ENCODE measurements at places on chromosomes 2 and 18.

- no peak for DNase-seq
These were observed 96.7 kb downstream of the PMAIP1 start for GRCh38 chr18:59996370-59996966.

DNA sequence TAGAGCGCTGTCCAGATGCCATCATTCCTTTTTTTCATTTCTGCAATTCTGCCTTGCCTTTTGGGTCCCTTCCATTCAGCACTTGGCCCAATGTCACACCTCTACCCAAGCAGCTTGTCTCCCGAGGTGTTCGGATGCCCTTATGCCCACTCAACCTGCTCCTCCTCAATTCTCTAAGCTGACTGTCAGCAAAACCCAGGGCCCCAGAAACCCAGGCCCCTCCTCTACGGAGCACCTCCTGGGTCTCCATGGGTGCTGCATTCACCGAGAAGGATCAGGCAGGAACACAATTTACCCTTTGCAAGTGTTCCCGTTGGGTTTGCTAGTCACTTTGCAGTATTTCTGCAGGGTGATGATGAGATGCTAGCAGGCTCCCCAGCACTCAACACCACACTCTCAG is 86.7 kb upstream of the RAB6C start:
- DNase-seq = no peak

DNA sequence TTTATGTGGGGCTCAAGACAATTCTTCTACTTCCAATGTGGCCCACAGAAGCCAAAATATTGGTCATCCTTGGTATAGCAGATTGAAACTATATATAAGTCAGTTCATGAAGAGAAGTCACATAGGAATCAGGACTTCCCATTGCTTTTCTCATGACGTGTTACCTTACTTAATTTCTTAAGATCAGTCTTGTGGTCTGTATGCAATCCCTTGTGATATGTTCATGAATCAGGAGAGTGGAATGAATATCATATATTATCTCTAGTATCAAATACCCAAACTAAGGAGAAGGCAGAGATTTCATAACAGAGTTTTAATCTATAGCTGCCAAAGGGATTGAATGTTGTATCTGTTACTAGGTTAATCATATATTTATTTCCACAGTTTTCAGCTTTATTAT is 1390.4 kb downstream of the SUCLG1 start:
- DNase-seq = no peak

DNA sequence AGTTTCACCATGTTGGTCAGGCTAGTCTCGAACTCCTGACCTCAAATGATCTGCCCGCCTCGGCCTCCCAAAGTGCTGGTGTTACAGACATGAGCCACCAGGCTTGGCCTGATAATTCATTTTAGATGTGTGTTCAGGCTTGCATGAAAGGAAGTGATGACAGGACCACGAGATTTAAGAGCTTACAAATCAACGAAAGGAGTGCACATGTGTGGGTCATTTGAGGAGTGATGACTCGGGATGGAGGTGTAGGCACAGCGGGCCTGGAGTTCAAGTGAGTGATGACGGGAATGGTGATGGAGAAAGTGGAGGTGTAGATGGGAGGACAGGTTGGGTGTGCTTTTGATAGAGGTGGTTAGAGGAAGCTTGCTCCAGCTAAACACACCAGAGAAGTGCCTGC is 742.4 kb downstream of the GALR1 start:
- DNase-seq = no peak

DNA sequence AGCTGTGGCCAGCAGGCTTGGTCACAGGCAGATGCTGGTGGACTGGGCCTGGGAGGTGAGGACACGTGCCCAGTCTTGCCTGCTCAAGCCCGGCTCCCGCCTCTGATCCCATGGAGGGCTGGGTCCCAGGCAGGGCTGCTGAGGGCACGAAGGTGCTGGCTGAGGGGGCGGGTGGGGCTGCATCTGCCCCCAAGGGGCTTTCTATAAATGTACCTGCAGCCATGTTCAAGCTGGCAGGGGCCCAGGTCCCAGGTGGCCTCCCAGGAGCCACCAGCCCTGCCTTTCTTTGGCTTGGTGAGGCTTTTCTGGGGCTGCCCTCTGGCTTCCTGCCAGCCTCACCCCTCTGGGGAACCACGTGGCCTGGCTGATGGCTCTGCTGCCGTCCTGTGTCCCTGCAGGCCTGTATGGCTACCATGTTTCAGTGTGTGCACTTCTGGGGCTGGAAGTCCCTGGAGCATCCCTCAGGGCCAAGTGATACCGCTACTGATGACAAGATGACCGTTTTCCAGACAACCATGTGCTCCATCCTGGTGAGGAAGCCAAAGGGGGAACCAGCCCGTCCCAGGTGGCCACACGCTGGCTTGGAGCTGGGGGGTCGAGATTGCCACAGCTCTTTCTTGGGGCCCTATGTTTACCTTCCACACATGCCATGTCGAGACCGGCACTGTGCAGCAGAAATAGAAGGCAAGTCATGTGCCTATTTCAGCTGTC is 23.2 kb downstream of the HJURP start:
- no peak for DNase-seq

- DNase-seq = no peak
These were observed 576.0 kb downstream of the ARHGAP15 start for GRCh38 chr2:143705108-143705707.

- peak; percentile 86 for DNase-seq
These were observed 9.7 kb downstream of the SMAD7 start for GRCh38 chr18:48940854-48941611.

- DNase-seq = peak; percentile 55
These were observed 665.4 kb downstream of the BCL11A start for GRCh38 chr2:59888015-59888414.

DNA sequence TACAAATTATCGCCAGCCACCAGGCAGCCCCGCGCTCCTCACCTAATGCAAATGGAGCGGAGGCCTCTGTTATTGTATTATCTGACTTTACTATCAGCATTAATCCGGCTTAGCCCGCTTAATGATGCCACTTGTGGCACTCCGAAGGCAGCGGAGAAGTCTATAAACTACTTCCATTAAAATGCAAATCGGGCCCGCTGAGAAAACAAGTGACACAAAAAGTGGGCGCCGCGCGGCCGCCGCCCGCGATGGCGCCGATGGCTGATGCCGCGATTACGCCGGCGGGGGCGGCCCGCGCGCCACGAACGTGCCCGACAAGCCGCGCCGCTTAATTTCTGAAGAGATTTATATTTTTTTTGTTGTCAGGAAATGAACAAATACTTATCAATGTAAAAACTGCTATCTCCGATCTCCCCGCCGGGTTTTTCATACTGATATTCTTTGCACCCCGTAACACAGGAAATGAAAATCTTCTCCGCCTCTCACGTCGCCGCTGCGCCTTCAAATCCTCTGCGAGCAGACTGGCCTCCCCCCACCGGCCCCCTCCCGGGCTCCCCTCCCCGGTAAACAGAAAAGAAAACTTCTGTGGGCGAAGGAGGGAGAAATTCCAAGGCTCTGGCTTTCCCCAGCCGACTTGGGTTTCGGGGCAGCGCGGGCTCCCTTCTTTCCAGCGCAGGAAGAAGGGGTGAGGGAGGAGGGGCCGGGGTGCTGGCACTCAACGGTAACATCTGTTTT is 221.8 kb downstream of the INSIG2 start:
- DNase-seq = peak; percentile 68

GRCh38 chr2:16021611-16022363 is 81.4 kb downstream of the MYCN start:
- no peak for DNase-seq

GRCh38 chr2:134611316-134611715 is 107.5 kb downstream of the TMEM163 start:
- no peak for DNase-seq

- no peak for DNase-seq
These were observed 70.2 kb upstream of the SH3BP4 start for GRCh38 chr2:234881413-234882241.

- no peak for DNase-seq
These were observed 117.6 kb upstream of the REV1 start for GRCh38 chr2:99607454-99607853.

DNA sequence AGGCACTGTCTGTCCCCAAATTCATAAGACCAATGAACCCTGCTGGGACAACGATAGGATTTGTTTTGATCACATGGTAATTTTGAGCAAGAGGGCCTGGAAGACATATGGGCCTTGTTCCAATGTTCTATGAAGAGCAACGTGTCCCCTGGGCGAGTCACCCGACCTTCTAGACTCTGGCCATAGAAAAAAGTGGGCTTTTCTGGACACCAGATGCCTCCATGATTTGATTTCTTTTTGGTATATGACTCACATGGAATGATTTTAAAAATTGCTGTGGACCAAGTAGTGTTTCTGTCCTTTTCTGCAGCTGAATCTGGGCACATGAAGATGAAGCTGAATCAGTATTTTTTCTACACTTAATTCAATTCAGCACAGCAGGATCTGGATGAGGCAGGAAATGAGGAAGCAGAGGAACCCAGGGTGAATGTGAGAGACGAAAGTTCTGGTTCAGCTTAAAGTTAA is 104.9 kb downstream of the CDC42EP3 start:
- no peak for DNase-seq

GRCh38 chr2:9141091-9141667 is 65.4 kb upstream of the ASAP2 start:
- DNase-seq = no peak

GRCh38 chr2:158692372-158693103 is 102.6 kb upstream of the DAPL1 start:
- DNase-seq = no peak

DNA sequence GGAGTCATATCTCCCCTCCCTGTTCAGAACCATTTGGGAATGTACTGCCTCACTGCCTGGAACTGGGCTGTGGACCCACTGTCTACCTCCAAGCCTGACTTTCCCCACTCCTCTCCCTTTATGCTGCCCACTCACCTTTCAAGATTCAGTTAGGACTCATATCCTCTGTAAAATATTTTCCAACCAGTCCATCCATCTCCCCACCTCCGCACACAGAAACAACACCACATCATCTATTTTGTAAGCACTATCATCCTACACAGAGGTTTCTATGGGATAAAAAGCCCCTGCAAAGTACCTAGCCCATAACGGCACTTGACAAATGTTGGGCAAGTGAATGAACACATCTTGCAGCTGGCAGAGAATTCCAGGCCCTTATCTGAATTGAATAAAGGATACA is 250.8 kb downstream of the ANAPC1 start:
- no peak for DNase-seq

DNA sequence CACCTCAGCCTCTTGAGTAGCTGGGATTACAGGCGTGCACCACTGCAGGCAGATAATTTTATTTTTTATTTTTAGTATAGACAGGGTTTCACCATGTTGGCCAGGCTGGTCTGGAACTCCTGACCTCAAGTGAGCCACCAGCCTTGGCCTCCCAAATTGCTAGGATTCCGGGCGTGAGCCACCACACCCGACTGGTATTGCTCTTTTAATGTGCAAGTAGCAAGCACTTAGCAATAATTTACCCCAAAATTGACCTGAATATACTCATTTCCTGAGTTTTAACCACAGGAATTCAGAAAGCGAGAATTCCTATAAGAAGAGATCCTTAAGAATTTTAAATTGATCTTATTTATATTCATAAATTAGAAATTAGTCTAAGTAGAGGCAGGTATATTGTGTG is 169.1 kb downstream of the CDH2 start:
- DNase-seq = no peak

GRCh38 chr18:41501848-41502247 is 453.2 kb upstream of the PIK3C3 start:
- DNase-seq = no peak

DNA sequence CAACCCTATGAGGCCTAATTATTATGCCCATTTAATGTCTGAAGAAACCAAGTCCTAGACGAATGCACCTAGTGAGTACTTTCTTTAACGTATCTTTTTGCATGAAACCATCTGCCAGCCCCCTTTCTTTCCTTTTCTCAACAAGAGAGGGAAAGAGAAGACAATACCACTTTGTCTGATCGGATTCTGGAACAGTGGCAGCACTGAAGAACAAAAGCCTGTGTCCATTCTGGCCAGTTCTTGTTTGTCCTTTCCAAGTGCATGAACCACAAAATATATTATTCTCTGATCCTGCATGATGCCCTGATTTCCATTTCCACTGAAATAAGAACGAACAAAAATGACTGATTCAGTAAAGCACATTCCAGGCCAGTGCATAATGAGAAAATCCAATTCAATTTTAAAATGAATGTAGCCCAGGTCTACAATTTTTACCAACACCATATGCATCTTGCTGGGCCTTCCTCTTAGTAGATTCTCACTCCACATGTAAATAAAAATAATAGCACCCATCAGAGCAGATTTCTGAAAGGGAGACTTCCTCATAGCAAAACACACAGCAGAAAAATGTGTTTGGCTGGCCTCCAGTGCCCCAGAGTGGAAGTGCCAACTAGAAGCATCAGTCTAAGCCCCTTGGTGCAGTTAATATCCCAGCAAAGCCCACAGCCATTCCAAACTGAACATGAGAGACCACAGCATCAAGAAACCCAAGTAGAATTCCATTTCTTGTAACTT is 422.6 kb upstream of the ID2 start:
- no peak for DNase-seq

GRCh38 chr2:170235860-170236679 is 58.1 kb downstream of the MYO3B start:
- DNase-seq = no peak

DNA sequence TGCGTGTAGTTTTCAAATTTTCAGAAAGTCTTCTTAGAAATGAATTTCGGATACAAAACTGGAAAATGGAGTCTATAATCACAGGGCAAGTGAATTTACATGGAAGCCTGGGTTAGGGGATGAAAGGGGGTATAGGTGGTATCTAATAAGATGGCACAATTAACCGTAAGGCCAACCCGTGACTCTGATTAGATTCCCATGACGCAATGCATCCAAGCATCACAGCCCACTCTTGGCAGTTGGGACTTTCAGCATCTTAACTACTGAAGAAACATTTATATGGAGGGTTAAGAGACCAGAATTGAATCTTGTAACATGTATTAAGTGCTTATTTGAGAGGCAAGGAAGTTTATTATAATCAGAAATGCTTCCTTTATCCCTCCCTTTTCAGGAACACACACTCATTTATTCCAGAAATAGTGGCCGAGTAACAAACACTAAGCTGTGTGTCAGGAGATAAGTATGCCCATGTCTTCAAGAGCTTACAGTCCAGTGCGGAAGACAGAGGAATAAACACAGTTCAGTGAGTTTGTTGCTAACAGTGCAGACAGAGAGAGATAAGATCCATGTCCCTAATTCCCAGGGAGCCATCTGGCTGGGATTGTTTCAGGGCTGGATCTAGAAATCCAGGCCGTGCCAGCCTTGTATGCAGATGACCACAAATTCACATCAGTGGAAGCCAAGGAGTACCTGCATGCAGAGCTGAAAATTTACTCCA is 151.2 kb downstream of the ANTXR1 start:
- no peak for DNase-seq

DNA sequence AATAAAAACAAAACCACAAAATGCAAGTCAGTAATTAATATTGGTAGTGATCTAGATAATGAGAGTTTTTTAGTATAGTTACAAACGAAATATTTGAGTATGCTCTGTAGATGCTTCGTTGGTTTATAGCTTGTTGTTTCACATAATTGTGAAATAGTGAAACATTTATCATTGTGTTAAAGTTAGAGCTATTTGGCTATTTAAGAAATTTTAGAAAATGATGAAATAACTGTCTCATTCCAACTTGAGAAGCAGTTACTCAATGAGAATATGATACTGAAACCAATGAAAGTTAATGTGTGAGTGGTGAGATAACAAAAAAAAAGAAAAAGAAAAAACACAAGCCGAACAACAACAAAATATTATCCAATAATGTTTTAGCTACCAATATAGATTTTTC is 475.6 kb upstream of the ZEB2 start:
- DNase-seq = no peak

Measured in CD4-positive, alpha-beta T cell treated with Interleukin-17A for 4 hours (primary cell).